Kidney glomerular epithelial cell (primary cell): ENCODE measurements at places on chromosomes 4 and X.

GRCh38 chr4:33996075-33996718 is 2248.1 kb downstream of the ARAP2 start:
- no peak for DNase-seq

GRCh38 chr4:138796761-138797160 is 218.8 kb upstream of the NOCT start:
- no peak for DNase-seq

GRCh38 chr4:48639807-48640206 is 140.3 kb downstream of the FRYL start:
- no peak for DNase-seq

DNA sequence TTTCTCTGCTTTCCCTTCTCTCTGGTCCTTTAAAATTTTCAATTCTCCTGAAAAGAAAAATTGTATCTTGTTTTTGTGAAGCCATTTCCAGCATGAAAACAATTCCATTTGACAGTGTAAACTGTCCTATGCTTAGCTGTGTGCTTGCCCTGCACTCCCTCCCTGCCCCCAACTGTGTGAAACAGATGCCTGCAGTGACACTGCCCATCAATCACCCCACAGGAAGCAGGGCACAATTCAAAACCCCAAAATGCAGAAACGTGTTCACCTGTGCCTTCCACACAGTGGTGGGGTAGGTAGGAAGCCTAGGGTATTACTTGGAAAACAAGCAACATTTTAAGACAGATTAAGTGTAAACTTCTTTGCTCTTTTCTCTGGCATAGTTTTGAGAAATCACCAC is 6.2 kb upstream of the FHDC1 start:
- DNase-seq, result no peak

DNA sequence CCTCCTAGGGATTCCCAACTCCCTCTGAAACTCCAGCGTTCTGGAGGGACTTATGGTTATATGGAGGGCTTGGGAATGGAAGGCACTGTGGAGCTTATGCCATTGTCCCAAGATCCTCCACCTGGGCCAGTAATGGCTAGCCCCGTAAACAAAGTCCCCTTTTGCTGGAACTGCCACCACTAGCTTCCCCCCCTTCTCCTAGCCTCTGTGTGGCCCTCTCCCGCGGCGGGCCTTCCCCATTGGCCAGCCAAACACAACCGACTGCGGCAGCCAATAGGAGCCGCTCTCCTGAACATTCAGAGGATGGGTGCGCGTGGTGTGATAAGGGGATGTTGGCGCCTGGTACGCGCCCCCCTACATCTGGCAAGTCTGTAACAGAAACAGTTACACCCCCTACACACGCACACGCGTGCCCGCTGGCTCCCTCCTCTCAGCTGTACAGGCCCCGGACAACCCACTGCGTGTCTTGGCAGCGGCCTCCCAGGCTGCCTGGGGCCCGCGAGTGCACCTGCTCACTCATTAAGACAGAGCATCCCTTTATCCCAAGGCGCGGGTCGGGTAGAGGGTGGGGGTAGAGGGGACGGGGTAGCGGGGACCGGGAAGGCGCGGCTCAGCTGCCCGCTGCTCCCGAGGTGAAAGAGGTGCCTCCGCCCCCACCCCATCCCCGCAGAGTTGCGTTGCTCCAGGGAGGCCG is 863 bp upstream of the RAB33A start:
- DNase-seq, result no peak

DNA sequence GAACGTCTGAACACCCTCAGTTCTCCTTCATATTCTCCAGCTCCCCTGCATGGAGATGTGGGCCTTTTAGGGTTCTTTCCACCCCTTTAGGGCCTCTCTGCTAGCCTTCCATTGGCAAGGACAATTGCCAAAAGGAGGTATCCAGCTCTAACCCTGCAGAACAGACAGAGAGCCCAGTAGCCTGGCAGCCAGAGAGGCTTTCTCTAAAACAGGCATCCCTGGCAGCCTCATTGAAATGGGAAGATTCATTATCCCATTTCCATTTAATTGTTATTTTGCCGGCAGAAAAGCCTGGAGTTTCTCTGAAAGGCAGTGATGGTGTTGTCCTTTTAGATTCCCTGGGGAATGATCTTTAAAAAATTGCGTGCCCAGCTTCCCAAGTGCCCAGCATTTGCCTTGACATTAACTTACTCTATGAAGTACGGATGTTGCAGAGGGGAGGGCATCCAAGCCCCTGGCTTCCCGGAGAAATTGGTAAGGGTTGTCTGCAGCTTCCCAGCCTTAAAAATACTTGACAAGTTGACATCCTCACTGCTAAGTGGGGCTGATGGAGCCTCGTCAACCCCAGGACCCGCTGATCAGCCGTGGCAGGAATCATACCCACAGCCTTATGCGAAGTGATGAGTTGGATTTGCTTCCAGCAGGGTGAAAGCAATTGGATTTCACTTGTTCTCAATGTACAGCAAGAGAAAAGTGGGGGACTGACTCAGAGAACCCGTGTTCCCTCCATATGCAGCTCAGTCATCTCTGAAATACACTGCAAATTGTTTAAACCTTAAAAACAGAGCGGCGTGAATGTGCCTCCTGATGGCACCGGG is 244.1 kb downstream of the CRLF2 start:
- no peak for DNase-seq

DNA sequence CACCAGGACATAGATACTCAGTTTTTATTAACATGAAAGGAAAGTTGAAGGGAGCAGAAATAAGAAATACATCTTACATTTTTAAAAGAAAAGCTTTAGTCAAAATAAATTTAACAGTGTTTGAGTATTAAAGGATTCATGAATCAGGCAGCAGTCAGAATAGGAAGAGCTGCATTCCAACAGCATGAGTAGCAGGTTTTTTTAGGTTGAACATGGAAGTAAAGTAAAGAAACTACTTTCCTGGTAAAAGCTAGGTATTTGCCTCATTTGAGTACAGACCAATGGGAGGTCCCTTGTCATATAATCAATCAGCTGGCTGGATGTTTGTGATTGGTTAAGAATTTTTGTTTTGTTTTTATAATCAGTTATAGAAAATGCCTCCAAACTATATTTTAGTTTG is 645.9 kb upstream of the INTU start:
- DNase-seq, result no peak
